ENCODE measurements at places on chromosomes 2 and 18.

- no peak for DNase-seq
These were observed 51.2 kb upstream of the CREB1 start for GRCh38 chr2:207478572-207478971.

GRCh38 chr2:205139822-205140463 lies 542.4 kb upstream of the NRP2 start:
- no peak for DNase-seq

DNA sequence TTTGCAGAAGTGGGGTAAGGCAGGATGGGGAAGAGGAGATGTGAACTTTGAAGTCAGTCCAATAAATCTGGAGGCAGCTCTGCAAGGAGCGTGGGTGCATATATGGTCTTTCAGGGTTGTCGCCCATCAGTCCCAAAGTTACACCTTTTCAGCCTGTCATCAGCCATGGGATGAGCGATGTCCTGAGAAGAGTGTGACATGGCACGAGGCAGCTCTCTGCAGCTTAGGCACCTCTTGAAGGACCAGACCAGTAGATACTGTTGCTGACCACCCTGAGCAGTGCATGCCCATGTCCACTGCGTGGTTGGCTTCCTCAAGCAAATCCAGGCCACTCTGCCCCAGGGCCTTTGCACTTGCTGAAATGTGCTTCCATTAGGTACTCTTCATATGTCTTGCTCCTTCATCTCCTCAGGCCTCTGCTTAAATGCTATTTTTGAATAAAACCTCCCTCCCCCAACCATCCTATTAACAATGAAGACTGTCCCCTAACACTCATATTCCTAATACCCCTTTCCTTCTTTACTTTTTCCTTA lies 171.7 kb downstream of the ACTR3 start:
- DNase-seq = no peak

- DNase-seq = no peak
These were observed 69.1 kb upstream of the GALNT13 start for GRCh38 chr2:153802671-153803070.

GRCh38 chr2:10820562-10820961 lies 8.0 kb upstream of the PDIA6 start:
- no peak for DNase-seq

DNA sequence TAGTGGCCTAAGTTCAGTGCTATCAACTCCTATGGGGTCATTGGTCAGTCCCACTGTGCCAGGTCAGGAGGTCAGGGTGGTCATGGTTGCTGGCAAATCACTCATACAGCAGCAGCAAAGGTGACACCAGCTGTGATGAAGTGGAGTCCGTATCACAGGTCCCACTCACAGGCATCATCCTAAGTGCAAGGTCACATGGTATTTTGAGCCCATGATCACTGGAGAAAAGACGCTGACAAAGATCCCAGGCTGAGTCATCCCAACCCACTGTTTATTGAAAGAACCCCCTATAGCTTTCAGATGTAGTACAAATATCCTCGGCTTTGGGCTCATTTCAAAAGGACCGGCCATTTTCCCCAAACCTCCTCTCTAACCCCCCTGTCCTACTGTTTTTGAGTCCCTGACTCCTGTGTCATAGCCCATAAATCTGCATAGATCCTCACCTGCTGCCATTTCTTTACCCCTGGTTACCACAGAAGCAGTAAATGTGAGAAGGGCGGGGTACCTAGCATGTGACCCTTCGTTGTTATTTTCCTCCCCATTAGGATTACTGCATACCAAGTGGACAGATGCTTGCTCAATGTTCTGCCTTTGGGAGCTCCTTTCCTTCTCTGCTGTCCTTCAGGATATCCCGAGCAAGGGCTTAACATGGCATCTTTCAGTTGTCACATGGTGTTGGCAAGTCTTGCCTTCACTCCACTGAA lies 107.7 kb downstream of the COL6A3 start:
- DNase-seq = no peak

GRCh38 chr18:76251691-76252090 lies 243.4 kb downstream of the ZNF516 start:
- no peak for DNase-seq

GRCh38 chr18:77162580-77162979 lies 30.0 kb upstream of the MBP start:
- no peak for DNase-seq

GRCh38 chr2:102050854-102051391 lies 59.2 kb downstream of the IL1R2 start:
- no peak for DNase-seq

DNA sequence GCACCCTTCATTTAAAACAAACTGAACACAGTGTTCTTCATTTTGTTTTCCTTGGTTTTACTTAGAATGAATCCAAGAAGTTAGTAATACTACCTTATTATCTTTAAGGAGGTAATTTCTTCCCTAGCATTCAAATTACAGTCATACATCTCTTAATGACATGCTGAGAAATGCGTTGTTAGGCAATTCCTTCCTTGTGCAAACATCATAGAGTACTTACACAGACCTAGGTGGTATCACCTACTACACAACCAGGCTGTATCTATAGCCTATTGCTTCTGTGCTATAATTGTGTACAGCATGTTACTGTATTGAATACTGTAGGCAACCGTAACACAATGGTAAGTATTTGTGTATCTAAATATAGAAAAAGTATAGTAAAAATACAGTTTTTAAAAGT lies 8.4 kb upstream of the CABYR start:
- no peak for DNase-seq

DNA sequence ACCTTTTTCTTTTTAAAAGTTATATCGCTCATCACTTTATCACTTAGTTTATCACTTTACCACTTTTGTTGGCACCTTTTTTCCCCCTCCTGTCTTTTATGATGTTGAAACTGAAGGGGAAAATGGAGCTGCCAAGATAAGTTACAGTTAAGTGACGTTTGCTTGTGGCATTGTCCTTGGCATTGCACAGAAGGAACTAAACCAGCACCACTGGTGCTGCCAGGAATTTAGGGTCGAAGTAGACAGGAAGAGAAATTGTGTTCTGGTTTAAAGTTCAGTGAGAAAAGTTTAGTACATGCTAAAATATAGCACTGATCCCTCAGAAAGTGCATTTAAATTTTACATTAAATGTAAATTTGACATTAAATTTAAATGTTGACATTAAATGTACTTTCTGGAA lies 49.9 kb downstream of the MYO1B start:
- DNase-seq = no peak

DNA sequence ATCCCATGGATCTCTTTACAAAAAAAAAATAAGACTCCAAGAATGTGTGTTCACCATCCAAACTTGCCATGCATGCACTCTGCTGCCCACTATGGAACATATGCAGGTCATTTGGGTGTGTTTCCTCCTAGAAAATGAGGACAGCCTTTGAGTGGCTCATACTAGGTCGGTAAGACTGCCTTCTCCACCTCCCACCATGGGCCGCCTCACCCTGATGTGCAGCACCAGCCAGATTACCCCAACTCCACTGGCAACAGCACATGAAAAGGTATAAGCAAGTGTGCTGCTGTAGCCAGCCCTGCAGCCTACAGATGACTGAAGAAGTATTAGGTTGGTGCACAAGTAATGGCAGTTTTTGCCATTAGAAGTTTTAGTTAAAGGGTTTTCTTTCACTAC lies 214.2 kb downstream of the ATAD2B start:
- no peak for DNase-seq

DNA sequence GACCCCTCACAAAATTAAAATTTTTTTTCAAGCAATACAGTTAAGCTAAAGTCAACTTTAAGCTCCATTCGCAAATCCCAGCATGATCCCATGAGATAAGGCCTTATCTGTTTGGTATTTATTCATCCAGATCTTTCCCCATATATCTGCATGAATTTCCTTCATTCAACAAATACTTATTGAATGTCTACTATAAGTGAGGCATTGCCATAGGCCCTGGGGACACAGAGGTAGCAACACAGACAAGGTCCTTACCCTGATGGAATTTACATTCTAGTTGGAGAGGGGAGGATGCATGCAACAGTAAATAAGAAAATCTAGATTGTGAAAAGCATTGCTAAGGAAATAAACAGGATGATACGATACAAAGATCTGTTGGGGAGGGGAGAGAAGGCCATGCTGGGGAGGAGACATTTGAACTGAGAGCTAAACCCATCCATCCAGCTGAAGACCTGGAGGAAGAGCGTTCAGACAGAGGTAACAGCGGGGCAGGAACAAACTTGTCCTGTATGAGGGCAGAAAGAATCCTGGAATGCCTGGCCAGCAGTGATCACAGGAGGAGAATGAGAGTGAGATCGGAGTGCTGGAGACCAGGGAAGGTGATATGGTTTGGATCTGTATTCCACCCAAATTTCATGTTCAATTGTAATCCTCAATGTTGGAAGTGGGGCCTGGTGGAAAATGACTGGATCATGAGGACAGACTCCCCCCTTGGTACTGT lies 71.6 kb downstream of the SDC1 start:
- DNase-seq = no peak
